Diencephalon (tissue), 1 donor: ENCODE measurements at places on chromosomes 16 and 17. TPM values are rescaled to one million over a fixed set of nuclear protein-coding genes. Genes with fewer than 3 reads are reported as not detected.

Gene DHRS7C
- total RNA-seq, result not detected

Gene TBKBP1
- total RNA-seq, result 15.2 TPM

Gene GDPD1
- total RNA-seq, result 51.7 TPM

Gene LGALS9C
- not detected for total RNA-seq

Gene ASGR2
- not detected for total RNA-seq

Gene OR1F1
- 0.69 TPM for total RNA-seq

Gene CCL18
- not detected for total RNA-seq
